ENCODE measurements at places on chromosomes 16 and 17.

DNA sequence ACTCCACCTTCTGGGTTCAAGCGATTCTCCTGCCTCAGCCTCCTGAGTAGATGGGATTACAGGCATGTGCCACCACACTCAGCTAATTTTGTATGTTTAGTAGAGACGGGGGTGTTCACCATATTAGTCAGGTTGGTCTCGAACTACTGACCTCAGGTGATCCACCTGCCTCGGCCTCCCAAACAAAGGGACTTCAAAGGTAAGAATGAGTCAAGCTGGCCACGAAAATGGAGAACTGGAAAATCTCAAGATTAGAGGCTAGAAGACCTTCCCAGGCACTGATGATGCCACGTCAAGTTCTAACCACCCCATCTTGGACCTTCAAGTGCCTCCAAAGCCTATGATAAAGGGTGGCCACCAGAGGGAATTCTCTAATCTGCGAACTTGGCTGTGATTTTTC lies 1.3 kb upstream of the CCL15 start:
- DNase-seq, result no peak

DNA sequence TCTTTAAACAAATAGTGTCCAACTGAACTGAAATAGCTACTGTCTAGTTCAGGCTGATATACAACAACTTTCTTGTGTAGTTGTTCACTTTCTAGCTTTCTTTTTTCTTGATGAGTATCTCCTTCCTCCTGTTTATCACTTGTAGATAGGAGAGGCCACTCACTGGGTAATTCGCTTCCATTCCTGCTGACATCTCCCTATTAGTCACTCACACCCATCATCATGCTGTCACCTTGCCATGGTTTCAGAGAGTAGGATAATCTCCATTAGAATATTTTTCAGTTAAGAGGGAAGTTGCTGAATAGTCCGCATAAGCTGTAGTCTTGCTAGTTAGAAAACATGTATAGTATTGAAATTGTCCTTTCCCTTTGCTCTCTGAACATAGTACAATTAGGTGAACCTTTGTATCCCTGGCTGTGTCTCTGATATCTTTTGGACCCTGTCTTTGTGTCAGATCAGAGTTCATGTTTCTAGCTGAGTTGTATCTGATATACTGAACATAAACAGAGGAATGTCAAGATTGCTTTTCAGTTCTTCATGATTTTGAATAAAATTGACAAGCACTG lies 64.4 kb upstream of the RASL10B start:
- no peak for DNase-seq

- no peak for DNase-seq
These were observed 2.6 kb downstream of the KAT2A start for GRCh38 chr17:42118545-42118944.

DNA sequence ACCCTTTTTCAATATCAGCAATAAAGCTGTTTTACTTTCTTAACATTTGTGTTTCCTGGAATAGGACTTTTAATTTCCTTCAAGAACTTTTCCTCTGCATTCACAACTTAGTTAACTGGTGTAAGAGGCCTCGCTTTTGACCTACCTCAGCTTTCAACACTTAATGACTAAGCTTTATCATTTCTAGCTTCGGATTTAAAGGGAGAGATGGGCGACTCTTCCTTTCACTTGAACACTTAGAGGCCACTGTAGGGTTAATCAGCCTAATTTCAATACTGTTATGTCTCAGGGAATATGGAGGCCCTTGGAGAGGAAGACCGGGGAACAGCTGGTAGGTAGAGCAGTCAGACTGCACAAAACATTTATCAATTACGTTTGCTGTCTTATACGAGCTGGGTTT lies 4.7 kb downstream of the SYNRG start:
- DNase-seq, result no peak

DNA sequence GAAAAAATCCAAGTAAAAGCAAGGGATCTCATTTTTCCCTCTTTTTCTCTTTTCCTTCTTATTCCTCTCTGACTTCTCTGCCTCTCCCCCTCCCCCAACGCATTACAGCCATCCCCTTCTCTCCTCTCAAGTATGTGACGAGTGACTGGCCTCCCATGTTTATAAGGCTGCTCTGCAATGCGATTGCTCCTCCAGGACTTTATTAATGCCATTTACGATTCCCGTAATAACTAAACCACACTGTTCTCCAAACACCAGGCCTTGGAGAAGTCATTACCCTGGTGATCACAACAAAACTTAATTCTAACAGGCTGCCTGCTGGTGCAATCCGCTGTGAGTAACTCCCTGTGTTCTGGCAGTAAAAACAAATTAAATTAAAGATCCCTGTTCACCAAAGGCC lies 88.8 kb downstream of the HS3ST3B1 start:
- no peak for DNase-seq

DNA sequence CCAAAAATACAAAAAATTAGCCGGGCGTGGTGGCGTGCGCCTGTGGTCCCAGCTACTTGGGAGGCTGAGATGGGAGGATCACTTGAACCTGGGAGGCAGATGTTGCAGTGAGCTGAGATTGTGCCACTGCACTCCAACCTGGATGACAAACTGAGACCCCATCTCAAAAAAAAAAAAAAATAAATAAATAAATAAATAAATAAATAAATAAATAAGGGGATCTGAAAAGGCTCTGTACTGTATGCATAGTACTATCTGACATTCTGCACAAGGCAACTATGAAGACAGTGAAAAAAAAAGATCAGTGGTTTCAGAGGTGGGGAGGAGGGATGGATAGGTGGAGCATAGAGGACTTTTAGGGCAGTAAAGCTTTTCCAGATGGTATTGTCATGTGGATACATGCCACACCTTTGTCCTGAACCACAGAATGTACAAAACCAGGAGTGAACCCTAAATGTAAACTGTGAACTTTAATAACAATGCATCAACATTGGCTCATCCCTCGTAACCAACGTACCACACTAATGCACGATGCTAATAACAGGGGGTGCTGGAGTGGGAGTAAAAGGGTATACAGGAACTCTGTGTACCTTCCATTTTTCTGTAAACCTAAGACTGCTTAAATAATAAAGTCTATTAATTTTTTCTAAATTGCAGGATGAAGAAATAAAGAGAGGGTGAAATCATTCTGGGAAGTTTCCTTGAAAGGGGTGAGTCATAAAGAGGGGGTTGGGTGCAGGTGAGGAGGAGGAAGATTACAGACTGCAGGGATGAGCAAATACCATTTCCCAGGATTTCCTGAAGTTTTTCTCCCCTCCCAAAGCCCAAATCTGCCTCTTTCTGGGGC lies 155.8 kb upstream of the SDK2 start:
- DNase-seq, result no peak

DNA sequence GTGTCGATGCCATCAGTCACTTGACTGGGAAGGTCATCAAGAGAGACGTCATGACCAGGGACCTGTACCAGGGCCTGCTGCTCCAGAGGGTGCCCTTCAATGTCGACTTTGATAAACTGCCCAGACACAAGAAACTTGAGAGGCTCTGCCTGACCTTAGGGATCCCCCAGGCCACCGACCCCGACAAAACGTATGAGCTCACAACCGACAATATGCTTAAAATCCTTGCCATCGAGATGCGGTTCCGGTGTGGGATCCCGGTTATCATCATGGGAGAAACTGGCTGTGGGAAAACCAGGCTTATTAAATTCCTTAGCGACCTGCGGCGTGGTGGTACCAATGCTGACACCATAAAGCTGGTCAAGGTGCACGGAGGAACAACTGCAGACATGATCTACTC lies 69.6 kb upstream of the ENDOV start:
- no peak for DNase-seq

- no peak for DNase-seq
These were observed 50.1 kb downstream of the PRMT7 start for GRCh38 chr16:68360956-68361355.

DNA sequence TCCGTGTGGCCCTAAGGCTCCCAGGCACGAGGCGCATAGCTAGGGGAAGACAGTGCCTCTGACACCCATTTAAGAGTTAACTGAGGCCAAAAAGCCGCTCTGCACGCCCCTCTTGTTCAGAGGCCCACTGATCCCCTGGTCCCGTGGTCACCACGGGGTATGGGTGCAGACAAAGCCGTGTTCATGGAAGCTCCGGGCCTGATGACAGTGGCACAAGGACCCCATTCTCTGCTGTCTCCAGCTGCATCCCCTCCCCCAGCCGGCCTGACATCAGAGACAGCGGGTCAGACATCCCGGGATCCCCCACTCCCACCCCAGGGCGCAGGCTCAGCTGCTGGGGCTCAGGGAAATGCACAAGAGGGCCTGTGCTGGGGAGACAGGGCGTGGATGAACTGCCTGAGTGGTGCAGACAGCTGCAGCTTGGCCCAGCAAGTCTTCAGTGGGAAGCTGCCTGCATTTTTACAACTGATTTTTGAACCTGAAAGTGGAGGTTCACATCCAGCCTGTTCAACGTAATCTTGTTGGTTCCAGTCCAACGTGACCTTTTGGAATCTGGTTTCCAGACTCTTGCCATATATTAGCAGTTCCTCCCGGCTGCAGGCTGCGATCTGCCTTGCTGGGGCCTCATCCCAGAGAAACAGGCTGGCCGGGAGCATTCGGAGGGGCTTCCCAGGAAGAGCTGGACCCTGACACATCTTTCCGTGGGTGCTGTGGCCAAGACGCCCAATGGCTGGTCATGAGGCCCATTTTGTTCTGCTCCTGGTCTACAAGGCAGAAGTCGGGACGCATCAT lies 9.7 kb upstream of the BAHCC1 start:
- no peak for DNase-seq

DNA sequence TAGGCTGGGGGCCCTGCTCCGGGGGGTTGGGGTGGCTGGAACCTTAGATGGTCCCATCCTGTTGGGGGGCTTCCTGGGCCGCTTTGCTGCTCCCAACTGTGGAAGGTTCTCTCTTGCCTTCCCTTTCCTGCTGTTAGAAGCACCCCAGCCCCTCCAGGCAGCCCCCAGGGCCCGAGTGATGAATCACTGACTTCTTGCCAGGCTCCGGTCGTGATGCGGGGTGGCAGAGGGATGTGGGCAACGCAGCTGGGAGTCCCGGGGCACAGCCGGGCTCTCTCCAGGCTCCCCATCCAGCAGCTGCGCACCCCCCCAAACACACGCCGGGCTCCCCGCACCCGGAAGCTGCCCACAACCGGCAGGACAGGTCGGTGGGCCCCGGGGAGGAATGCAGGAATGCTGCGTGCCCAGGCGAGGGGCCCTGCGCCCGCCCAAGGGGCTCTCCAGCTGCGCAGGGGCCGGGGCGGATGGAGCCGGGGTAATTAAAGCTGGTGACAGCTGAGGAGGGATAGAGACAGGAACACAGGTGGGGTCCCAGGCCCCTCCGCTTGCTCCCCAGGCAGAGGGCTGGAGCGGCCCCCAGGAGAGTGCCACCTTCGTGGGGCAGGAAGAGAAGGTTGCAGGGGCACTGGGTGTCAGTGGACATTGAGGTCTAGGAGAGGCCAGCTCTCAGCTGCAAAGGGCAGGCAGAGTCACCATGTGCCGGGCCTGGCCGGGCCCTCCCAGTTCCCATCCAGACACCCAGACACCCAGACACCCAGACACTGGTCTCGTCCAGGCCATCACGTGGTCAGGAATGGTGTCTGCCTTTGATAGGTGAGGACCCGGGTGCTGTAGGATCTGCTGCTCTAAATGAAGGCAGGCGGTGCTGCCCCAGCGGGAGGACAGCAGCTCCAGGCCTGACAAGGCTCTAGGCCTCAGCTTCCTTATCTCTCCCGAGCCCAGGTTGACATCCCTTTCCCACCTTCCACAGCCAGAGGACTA lies 15.0 kb upstream of the SLC38A10 start:
- DNase-seq, result no peak

- no peak for DNase-seq
These were observed 26.0 kb downstream of the SYCE1L start for GRCh38 chr16:77225182-77225581.

- no peak for DNase-seq
These were observed 25.0 kb downstream of the FANCA start for GRCh38 chr16:89791278-89791995.

DNA sequence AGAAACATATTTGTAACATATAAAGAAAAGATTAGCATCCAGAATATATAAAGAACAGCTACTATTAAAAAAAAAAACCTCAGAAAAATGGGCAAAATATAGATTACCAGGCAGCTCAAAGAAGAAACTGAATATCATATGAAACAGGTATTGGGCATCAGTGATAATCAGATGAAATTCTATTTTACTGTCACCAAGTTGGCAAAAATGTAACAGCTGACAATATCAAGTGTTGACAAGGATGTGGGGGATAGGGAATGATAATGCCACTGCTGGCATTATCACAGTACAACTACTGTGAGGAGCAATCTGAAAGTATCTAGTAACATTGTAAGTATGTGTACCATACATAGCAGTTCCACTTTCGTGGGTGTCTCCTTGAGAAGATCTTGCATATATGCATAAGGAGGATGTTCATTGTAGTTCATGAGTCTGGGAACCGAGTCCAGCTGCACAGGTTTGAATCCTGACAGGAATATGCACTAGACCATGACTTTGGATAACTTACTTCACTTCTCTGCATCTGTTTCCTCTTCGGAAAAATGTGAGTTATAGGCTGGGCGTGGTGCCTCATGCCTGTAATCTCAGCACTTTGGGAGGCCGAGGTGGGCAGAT lies 50.3 kb downstream of the LCMT1 start:
- no peak for DNase-seq

DNA sequence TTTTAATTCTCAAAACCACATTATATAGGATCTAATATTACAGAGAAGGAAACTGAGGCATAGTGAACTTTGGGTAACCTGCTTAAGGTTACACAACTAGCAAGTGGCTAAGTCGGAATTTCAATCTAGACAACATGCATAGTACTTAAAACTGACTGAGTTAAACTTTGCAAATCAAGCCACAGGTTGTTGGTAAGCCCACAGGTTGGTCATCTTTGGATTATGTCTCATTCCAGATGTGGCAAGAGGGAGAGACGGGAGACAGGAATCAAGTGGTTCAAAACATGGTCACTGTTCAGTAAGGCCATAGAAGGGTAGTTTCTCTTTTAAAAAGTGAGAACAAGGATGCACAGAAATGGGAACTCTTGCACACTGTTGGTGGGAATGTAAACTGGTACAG lies 57.1 kb downstream of the MYO1D start:
- no peak for DNase-seq

DNA sequence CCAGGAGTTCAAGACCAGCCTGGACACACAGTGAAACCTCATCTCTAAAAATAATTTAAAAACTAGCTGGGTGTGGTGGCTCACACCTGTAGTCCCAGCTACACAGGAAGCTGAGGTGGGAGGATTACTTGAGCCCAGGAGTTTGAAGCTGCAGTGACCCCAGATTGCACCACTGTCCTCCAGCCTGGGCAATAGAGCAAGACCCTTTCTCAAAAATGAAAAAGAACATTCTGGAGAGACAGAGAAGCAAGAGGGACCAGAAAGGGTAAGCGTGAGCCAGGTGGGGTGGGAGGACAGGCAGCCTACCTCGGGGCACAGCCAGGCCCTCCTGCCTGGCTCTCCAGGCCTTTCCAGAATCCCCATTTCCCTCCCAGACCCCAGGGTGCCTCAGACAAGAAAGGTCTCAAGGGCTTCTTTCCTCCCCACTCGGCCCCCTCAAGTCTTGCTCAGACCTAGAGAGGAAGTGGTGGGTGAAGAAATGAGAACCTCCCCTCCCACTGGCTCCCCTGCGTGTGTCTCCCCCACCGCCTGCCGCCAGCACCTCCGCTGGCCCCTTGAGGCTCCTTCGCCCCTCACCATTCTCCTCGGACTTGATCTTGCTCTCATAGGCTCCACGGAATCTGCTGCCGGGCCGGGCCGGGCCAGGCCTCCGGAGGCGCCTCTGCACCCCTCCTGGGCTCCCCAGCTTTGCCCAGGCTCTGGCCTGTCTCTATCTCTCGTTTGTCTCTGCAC lies 503 bp downstream of the C16orf54 start:
- DNase-seq, result no peak

- DNase-seq, result no peak
These were observed 719 bp downstream of the NGFR start for GRCh38 chr17:49495842-49496182.

GRCh38 chr16:63617047-63617989 lies 1504.5 kb downstream of the CDH11 start:
- DNase-seq, result no peak

GRCh38 chr16:84143784-84144199 lies 1.2 kb downstream of the HSDL1 start:
- no peak for DNase-seq
